ENCODE measurements at places on chromosomes 2 and 18.

DNA sequence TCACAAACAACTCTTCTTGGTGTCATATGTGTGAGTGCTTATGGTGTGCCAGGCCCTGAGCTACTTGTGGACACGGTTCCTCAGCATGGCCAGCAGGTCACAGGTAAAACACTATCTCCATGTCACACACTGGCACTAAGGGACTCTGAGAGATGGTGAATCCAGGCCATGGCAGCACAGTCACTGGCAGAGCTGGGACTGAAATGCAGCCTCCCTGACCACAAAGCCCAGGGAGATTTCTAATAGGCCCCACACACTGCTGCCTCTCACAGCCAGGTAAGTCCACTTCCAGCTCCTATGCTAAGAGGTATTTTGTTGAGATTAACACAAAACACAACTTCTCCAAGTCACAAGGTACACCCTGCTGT lies 92.0 kb downstream of the ACTR2 start:
- DNase-seq, result no peak

- DNase-seq, result no peak
Observed at GRCh38 chr18:44673256-44673880, 7.3 kb upstream of the SETBP1 start.

- no peak for DNase-seq
Observed at GRCh38 chr2:48009256-48009655, 103.0 kb upstream of the FBXO11 start.

DNA sequence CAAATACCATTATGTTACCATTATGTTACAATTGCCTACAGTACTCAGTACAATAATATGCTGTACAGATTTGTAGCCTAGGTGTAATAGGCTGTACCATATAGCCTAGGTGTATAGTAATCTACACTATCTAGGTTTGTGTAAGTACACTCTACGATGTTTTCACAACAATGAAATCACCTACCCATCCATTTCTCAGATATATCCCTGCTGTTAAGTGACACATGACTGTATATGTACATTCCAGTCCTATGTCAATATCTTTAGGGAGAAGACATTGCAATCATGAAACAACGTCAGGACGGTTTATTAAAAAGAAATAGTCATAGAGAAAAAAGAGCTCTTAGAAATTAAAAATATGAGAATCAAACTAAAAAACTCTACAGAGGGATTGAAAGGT lies 119.0 kb upstream of the CDC42EP3 start:
- DNase-seq, result no peak

- DNase-seq, result no peak
Observed at GRCh38 chr2:47528874-47529273, 125.9 kb downstream of the MSH2 start.

GRCh38 chr2:76516861-76517573 lies 806.3 kb upstream of the GCFC2 start:
- DNase-seq, result no peak

DNA sequence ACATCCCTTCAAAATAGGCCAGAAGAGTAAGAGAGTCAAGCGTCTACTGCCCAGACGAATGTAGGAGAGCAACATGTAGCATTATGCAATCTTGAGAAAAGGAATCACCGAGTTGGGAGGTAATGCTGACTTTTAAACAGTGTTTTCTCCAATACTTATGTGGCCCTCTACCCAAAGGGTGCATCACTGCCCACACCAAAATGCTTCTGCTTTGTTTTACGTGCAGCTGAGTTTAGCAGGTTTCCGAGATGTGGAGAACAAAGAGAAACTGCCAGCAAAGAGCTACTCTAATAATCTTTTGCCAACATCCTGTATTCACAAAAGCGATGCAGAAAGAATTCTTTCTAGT lies 63.4 kb upstream of the ZEB2 start:
- DNase-seq, result no peak

GRCh38 chr2:11534746-11535484 lies 1.1 kb downstream of the GREB1 start:
- DNase-seq, result no peak

- DNase-seq, result no peak
Observed at GRCh38 chr18:40004246-40004645, 1950.8 kb upstream of the PIK3C3 start.

DNA sequence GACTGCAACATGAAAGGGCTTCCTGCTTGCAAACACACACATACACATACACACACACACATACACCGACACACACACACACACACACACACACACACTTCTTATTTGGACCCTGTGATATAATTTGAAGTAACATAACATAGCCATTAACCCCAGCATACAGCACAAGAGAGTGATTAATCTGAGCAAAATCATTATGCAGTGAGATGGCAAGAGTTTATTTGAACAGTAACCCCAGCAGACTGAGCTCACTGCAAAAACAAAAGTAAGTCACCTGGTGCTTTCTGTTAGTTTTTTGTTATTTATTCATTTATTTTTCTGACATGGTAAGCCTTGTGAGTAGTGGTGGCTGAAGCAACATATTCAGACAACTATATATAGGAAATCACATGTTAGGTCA lies 93.7 kb downstream of the NOL4 start:
- no peak for DNase-seq

GRCh38 chr2:149611100-149611820 lies 23.7 kb upstream of the MMADHC start:
- no peak for DNase-seq

- no peak for DNase-seq
Observed at GRCh38 chr2:19059076-19059475, 299.3 kb downstream of the OSR1 start.

- no peak for DNase-seq
Observed at GRCh38 chr18:25345081-25345866, 6.7 kb downstream of the ZNF521 start.

GRCh38 chr2:167253025-167253424 lies 364.7 kb downstream of the XIRP2 start:
- no peak for DNase-seq

DNA sequence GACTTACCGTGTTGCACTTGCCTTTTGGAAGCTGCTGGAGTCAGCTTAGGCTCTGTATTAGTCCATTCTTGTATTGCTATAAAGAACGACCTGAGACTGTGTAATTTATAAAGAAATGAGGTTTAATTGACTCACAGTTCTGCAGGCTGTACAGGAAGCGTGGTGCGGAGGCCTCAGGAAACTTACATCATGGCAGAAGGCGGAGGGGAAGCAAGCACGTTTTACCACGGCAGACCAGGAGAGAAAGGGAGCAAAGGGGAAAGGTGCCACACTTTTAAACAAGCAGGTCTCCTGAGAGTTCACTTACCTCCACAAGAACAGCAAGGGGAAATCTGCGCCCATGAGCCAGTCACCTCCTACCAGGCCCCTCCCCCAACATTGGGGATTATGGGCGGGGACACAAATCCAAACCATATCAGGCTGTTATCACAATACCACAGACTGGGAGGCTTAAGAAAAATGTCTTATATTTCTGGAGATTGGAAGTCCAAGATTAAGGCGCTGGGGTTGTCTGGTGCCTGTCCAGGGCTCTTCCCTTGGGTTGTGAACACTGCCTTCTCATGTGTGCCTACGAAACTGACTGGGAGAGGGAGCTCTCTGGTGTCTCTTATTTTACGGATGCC lies 3.6 kb upstream of the D2HGDH start:
- no peak for DNase-seq

DNA sequence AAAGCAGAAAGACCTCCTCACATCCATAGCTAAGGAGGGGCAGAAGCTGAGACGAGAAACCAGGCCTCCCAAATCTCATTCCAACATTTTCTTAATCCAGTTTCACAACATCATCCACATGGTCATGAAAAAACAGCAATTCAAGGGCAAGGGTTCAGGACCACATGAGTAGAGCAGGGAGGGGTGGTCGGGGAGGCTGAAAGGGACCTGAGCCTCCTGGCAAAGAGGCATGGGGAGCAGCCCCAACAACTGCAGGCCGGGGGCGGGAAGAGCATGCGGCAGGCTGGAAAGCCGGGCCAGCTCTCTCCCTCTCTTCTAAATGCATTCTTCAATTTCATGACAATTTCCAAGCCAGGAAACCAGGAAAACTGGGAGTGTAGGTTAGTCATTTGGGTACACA lies 76.7 kb downstream of the DNMT3A start:
- DNase-seq, result peak; percentile 8

DNA sequence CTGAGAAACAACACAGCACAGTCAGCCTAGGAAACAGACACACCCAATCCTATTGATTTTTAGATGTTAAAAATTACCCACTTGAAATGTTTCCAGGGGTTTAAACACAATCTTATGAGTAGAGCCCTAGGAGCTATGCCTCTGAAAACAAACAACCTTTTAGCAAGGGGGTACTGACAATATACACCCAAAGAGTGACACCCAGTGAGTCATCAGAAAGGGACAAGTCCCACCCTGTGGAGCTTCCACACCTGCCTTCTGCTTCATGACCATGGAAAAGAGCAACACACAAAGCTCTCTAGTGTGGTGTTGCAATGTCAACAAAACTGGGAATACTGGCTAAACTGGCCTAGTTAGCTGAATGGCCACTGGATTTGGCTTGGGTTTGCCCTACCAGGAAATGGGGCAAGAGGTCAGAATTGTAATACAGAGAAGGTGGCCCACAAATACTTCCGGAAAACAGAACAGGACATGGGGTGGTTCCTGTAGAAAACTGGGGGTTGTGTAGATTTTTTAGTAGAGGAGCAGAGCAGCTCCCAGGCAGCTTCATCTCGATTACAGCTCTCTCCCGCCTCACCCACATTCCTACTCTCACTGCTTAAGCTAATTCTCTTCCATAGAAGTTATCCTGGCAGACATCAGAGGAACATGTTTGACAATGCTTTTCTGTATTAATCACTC lies 98.2 kb downstream of the GAREM1 start:
- no peak for DNase-seq

DNA sequence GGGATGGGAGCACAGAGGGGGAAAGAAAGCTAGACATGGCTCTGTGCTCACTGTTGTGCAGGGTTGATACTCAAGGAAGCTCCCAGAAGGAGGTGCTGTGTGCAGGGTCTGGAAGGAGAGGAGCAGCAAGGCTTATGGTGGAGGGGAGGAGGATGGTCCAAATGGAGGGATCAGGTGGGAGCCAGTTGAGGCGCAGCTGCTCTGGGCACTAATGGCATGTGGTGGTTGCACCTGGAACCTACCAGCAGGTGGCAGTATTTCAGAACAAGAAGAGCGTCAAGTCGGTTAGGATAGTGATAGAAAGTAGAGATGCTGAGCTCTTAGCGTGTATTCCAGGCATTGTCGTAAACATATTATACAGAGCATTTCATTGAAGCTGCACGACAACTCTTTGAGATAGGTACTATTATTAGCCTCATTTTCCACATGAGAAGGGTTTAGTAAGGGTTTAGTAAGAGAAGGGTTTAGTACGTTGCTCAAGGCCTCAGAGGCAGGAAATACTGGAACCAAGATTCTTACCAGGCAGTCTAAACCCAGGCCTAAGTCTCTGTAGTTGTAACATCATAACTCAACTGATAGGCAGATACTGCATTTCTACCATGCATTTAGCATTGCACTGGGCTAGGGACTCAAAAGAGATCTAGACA lies 223.7 kb downstream of the CYP26B1 start:
- peak; percentile 61 for DNase-seq

DNA sequence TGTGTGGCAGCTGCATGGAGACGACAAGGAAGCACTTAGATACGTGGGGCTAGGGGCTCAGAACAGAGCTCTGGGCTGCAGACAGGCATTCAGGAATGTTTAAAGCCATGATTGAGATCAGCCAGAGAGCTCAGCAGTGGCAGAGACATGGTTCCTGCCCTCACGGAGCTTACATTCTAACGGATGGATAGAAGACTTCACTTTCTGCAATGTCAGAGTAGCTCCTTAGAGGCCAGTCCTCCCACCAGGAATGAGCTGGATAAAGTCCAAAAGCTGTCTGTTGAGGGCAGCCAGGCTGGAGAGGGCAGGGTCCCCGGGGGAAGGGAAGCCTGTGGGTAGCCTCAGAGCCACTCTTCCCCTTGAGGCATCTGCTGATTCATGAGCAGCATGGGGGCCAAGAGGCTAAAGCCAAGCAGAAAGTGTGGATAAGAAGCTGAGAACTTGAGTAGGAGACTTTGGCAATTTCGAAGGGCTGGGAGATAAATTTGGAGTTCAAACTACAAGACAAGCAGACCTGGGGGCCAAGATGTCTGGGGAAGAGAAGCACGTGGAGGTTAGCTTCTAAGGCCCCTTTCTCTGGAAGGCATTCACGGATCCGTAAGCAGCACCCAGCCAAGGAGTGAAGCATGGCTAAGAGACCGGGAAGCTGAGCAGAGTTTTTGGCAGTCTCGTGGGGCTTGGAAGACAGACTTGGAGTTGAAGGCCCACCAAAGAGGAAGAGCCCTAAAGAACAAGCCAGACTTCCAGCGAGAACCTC lies 9.7 kb upstream of the CIB4 start:
- no peak for DNase-seq

- DNase-seq, result no peak
Observed at GRCh38 chr2:2188344-2188920, 142.6 kb downstream of the MYT1L start.

GRCh38 chr2:121094101-121094500 lies 190.9 kb downstream of the TFCP2L1 start:
- no peak for DNase-seq

DNA sequence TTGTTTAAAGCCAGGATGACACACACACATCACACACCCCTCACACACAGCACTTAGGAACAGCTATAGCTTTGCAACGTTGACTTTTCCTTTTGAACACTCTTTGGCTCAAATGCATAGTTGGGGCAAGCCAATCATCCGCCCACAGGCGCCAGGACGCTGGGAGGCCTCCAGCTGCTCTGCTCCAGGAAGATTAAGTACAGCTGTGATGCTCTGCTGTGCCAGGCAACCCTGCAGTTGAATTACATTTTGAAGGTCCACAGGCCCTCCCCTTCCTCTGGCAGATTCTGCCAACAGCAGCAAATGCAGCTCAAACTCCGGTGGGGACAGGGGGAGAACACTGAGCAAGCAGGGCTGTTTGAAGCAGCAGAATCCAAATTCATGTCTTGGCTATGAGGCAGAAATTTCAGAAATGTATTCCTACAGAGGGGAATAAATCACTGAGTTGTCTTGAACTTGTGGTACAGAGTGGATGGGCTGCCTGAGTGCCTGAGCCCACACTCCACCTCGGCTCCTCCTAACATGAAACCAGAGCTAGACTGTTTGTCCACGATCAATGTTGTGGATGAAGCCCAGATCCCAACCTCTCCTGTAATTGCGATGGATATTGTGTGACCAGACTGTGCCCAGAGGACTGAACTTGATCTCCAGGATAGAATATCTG lies 86.5 kb upstream of the PPP1CB start:
- DNase-seq, result peak; percentile 87

GRCh38 chr2:43616967-43617680 lies 19.9 kb upstream of the PLEKHH2 start:
- no peak for DNase-seq

GRCh38 chr18:12041561-12041960 lies 52.1 kb upstream of the ANKRD62 start:
- DNase-seq, result no peak

DNA sequence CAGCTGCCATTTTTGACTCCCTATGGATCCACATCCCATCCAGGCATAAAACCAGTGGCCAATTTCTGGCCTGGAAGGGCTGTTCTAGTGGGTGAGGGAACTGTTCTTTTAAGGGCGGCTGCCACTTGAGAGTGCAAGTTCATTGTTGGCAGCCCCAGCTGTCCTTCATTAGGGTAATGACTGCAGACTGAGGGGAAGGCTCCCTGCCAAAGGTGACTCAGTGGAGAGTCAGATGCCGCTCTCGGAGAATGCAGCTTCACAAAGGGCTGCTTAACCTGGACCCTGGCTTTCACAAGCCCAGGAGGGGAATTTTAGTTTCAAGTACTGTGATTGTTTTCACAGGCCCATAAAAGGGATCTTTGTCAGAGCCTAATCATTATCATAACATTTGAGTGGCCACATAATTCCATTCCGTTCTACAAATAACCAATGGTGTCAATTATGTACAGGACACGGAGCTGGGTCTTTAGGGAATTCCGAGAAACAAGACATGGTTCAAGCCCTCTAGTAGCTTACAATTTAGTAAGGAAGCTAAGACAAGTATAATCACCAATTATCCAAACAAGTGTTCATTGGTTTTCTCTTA lies 235.7 kb downstream of the CDCA7 start:
- DNase-seq, result peak; percentile 71
